ENCODE measurements at places on chromosomes 12 and 14.

DNA sequence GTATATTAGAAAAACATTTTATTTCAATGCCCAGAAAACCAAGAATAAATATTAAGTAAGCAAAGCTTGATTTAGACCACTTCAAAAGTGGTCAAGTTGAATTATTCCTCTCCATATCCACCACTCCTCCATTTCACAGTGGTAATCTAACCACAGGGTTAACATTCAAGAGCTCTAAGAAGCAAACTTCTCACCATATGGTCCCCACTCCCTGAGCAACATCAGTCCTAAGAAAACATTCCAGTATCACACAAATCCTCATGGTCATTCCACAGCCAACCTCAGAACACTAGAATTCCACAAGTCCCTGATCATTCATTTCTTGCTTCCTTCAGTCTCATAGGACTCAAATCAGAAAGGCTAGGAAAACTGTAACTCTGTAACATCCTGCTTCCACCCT, 47.9 kb downstream of the ST8SIA1 start:
- peak; percentile 62 for DNase-seq

GRCh38 chr12:99495799-99496198, 151.8 kb upstream of the GARIN6 start:
- DNase-seq = no peak

DNA sequence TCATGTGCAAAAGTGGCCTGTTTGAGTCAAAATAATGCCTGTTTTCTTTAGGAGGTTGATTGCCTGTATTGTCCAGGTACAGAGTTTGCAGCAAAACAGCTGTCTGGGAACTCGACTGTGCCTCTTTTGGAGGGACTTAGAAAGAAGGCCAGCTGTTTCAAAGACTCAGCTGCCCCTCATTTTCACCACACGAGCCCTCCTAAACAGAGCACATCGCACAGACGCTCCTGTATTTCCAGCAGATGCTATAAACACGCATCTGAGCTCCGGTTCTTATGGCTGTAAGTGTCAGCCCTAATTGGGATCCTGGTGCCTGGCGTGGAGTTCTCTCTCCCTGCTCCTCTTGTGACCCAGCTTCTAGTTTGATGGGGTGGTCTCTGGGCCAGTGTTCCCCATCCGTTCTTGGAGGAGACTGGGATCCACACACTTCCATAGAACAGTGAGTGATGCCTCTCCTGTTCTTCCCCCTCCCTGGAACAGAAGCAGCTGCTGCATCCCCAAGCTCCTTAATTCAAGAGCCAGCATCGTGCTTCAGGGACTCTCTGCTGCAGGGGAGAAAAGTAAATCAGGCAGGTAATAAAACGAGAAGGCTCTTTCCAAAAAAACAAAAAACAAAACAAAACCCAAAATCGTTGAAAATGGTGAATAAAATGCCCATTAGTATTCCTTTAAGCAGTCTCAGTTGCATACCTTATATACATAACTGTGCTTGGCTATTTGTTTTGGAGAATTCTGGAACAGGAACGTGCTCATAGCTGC, 269.0 kb downstream of the SLC15A4 start:
- no peak for DNase-seq

GRCh38 chr12:57340104-57340503, 89.1 kb upstream of the STAC3 start:
- peak; percentile 90 for DNase-seq

DNA sequence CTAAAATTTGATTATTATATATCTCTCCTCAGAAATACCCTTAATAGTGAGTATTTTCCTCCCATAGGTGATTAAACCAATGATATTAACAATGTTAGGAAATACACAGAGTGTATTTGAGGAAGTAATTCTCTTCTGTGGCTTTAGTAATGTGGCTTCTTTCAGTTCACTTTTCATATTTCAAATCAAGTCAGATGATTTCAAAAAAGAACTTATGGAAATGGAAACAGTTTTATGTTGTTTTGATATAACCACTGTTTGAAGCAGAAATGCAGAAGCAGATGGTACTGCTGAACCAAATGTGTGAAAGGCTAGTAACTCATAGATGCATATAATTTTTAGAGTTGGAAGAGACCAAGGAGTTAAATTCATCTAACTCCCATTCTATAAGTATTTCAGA, 1.9 kb upstream of the GPR33 start:
- DNase-seq = no peak

GRCh38 chr12:2270846-2271245, 218.1 kb downstream of the CACNA1C start:
- DNase-seq = no peak

DNA sequence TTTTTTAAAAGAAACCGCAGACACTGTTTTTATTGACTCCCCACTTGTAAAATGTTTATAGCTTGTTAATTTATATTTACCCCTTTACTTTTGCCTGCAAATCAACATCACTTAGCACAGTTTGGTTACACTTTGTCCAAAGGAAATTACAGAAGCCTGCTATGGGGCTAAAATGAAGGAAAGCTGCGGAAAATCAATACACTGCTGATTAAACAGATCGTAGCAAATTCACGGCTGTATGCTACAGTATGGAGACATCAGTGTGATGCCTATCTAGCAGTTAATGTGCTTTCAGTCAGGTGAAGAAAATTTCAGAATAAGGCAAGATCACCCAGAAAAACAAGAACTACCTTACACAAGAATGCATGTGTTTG, 110.0 kb downstream of the FOXG1 start:
- no peak for DNase-seq

- peak; percentile 75 for DNase-seq
These were observed 33.5 kb upstream of the C14orf180 start for GRCh38 chr14:104545942-104546501.

- DNase-seq = no peak
These were observed 389.7 kb upstream of the FAR2 start for GRCh38 chr12:28759333-28759732.

- DNase-seq = no peak
These were observed 35.8 kb downstream of the DAO start for GRCh38 chr12:108915632-108916133.

GRCh38 chr14:101226265-101226602, 322.7 kb upstream of the RTL1 start:
- no peak for DNase-seq

DNA sequence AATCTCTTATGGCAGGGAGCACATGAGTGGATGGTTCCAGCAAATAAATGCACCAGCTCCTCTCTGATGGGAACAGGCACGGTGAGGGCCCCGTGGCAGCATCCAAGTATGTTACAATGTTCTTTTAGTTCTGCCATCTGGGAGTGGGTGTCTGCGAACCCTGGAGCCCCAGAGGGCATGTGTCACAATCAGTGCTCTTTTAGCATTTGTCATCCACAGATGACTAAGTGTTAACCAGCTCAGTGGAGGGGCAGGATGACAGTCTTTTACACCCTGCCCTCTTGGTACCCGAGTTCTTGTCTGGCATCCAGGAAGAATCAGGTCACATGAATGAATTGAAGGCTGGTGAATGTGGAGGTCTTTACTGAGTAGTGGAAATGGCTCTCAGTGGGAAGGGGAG, 560.4 kb upstream of the FLRT2 start:
- DNase-seq = no peak

- no peak for DNase-seq
These were observed 5.1 kb upstream of the SPATA7 start for GRCh38 chr14:88380405-88380804.

DNA sequence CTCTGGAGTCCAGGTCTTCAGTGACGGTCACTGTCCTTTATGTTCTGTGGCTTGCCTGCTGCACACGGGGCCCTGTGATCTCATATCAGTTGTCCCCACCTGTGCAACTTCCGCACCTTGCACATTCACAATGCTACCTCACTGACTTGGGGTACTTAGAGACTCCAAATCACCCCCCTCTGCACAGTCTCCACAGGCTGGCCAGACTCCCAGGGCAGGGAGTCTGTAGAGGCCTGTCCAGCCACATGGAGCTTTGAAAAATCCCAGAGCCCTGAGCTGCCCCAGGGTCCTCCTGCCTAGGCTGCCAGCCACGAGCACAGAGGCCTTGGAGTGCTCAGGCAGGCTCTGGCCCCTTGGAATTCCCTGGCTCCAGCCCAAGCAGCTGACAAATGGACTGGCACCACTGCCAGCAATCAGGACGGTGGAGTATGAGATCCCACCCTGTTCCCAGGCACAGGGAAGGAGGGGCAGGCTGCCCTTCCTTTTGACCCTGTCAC, 26.4 kb downstream of the CMKLR1 start:
- DNase-seq = peak; percentile 70

DNA sequence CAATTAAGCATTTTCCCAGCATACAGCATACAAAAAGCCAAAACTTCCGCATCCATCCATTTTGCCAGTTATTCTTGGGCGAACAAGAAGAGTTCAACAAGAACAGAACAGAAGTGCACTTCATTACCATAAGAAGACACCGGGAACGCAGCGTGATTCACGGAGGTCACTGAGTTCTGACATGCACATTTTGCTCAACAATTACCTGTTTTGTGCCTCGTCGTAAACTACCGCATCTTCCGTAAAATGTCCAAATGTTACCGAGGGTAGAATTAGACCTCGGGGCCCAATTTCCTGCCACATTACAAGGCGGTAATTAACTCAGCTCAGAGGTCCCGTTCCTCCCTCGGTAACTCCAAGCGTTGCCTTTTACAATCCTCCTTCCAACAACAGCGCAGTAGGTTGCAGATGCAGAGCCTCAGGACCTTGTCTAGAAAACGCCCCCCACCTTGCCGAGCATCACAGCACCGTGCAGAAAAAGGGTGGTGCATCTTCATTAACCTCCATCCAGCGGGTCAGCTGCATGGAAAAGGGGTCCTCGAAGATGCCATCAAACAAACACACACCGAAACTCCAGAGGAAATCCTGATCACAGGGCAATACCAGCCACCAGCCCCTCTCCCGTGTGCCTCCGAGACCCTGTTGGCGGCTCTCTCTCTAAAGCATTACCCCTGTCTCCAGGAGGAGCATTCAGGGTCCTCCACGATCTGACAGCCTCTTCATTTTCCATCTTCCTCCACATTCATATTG, 125.2 kb downstream of the BCL11B start:
- DNase-seq = peak; percentile 68

DNA sequence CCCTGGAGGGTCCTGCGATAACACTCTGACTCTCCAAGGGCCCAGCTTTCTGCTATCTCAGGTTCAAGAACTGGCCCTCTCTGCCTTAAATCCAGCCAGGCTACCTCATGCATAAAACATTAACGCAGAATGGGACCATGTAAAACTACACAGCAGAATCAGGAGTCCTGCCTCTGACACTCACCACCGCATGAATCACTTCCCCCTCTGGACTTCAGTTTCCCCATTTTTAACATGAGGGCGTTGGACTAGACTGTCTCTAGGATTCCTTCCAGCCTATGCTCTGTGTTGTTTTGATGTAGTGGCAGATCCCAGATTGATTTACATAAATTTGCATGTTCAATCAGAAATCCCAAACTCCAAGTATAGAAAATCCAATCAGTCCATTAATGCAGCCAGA, 3.3 kb downstream of the NCKAP5L start:
- peak; percentile 95 for DNase-seq

DNA sequence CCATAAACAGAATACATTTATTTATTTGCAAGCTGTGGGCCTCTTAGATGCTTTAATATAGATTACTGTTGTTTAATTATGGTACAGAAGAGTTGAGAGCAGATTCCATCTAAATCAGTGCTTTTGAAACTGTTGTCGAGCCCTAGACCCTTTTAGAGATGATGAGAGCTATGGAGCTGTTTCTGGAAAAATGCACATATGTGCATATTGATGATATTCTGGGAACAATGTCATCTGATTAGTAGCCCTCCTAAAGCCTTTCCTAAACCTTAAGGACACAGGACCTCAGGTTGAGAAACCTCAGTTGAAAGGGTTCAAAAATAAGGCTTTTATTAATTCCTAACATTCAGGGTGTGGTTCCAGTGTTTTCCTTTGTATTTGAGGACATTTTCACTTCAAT, 11.7 kb downstream of the PRKCH start:
- no peak for DNase-seq

DNA sequence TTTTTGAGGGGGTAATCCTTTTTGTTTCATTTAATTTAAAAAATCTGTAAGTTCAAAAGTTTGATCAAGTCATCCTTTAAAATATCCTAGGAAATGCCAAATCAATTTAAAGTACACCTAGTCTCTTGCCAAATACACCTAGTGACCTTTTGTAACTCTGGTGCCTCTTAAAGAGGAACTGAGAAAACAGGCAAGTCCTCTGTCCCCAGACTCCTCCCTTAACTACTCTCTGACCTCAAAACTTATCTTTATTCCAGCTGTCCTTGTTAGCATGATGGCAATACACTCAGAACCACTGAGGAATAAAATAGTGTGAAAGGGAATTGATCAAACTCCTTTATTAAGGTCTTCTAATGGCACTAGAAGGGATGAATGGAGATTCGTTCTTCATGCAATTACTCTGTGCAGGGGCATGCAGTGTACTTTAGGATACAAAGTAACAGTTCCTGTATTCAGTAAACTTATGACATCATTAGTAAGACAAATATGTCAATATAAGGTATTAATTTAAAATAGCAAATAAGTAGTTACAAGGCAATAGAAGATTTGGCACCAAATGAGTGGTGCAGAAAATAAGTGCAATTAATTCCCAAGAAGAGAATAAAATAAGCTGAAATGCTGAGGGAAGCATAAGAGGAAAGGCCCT, 3.3 kb downstream of the FAR2 start:
- DNase-seq = no peak

- DNase-seq = no peak
These were observed 118.8 kb downstream of the LLPH start for GRCh38 chr12:66011731-66012130.

DNA sequence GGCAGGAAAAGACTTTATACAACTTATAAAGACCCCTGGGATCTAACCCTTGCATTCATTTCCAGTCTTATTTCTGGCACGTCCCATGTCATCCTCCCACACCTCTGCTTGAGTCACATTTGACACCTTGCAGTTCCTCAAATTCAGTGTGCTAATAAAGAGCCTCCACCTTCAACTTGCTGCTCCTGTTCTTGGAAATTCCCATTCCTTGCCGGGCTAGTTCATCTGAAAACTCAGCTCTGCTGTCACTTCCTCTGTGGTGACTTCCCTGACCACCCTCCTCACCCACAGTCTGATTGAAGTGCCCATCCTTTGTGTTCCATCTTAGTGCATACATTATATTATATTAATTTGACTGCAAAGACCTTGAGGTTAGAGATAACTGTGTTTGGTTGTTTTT, 37.4 kb upstream of the PSMA6 start:
- no peak for DNase-seq

- DNase-seq = no peak
These were observed 253.9 kb upstream of the ARID2 start for GRCh38 chr12:45475594-45475993.

GRCh38 chr12:152440-152839, 61.5 kb downstream of the SLC6A12 start:
- no peak for DNase-seq

- peak; percentile 100 for DNase-seq
These were observed 44.3 kb downstream of the KRT80 start for GRCh38 chr12:52147367-52147963.

DNA sequence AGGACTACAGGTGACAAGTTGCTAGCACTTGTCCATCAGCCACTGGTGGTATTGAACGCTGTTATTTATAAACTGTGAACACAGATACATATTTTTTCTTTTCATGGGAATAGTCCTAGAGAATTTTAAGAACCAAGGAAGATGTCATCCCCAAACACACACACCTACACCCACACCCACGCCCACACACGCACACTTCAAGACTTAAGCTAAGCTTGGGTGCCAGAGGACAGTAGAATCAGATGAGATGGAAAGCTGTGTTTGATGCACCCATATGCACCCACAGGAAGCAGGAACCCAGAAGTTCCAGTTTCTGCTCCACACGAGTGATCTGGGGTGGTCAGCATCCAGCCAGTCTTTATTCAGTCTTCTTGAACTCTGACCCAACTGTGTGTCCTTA, 348.3 kb downstream of the KCNH5 start:
- peak; percentile 51 for DNase-seq

Data from osteoblast (primary cell).